ENCODE measurements at places on chromosomes 2 and 18.
A peak's percentile ranks its signal among the peaks of the same experiment; 100 is the strongest.

- no peak for DNase-seq
Measured at GRCh38 chr18:26780520-26781325, 84.8 kb downstream of the AQP4 start.

- DNase-seq, result no peak
Measured at GRCh38 chr2:71932037-71932779, 215.5 kb downstream of the CYP26B1 start.

- no peak for DNase-seq
Measured at GRCh38 chr2:55010915-55011314, 39.3 kb downstream of the RTN4 start.

DNA sequence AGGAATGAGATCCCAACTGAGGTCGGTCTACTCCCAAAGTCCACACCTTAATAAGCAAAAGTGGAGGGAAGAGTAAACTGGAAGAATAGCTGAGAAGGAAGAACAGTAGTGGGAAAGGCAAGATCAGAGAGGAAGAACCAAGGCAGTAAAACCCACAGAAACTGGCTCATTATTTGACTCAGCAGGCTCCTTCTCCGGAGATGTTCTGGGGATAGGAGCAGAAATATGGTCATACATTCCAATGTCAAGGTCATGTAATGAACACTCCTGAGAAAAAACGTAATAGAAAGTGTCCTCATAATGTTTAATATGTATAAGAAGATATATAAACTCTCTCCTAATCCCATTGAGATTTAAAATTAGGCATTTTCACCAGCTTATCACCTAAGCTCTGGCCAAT, 39.5 kb downstream of the STK39 start:
- DNase-seq, result no peak

- no peak for DNase-seq
Measured at GRCh38 chr2:200756618-200757321, 54.9 kb upstream of the BZW1 start.

GRCh38 chr2:27901234-27901633, 10.7 kb downstream of the BABAM2 start:
- no peak for DNase-seq

- DNase-seq, result no peak
Measured at GRCh38 chr2:231800493-231801091, 14.3 kb downstream of the COPS7B start.

GRCh38 chr2:156437272-156437930, 1.2 kb downstream of the GPD2 start:
- no peak for DNase-seq

DNA sequence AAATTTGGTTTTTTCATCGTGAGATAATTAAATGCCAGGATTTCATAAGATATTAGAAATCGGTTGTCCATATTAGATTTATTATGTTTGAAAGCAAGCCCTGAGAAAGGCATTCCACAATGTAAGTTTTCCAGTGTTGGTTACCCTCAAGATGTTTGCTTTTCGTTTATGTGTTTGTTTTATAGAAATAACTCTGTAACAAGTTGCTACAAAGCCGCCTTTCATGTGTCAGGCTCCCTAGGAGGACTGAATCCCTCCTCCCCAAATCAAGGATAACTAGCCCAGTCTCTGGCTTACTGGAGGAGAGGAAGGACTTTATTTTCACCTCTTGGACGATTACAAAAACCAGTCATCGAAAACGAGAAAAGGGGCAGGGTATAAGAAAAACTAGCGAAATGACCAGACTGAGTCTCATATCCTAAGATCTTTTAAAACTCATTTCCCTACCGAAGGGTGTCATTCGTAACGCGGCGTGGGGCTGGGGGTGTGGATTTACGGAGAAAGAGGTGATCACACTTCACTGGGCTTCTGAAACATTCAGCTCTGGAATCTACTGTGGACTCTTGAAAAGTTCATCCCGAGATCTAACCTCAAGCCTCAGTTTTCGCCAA, 1.0 kb upstream of the PEX13 start:
- DNase-seq, result no peak

DNA sequence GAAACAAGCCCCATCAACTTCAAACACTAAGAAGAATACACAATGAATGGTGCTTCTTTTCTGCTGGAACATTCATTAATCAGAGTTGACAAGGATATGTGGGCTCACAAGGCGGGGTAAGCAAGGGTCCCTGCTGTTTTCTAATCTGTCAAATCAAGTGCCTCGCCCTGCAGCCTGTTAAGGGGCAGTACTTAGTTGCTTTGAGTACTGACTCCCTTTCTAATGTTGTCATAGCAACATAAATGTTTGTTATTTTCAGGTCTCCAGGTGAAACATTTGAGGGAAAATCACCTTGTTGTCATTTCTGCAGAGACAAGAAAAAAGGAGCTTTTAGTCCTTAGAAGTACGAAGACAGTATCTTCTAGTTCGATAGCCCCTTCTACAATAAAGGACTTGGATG, 284.7 kb upstream of the PKDCC start:
- no peak for DNase-seq

- DNase-seq, result peak; percentile 13
Measured at GRCh38 chr2:32627441-32627813, 423 bp upstream of the TTC27 start.

GRCh38 chr18:8116341-8117005, 492.8 kb upstream of the RAB12 start:
- no peak for DNase-seq

GRCh38 chr18:50791599-50792438, 28.0 kb downstream of the MRO start:
- no peak for DNase-seq

DNA sequence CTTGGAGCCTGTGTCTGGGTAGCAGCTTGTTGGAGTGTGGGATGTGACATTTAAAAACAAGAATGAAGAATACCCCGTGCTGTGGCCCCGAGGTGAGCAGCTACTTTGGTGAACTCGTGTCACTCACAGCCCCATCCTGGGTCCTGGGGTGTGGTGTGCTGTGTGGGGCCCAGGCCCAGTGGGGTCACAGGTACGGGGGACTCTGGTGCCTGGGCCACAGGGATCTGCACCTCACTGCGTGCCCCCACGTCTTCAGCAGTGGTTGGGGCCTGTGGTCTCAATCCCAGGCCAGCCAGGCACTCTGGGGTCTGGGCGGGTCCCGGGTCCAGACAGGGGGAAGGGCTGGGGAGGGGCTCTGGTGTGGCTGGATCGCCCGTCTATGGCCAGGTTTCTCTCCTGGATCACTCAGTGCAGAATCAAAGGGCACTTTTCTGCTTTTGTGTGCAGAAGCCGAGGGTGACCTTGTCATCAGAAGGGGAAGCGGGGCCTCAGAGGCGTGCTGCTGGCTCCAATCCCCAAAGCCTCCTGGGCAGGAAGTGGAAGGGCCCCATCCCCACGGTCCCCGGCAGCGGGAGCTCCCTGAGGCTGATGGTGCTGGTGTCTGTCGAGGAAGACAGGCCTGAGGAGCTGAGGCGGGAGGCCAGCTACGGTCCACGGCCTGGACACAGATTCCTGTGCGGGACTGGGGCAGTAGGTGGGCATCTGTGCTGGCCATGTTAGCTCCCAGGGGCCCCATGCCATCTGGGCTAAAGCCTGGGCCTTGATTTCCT, 1.4 kb downstream of the GPR35 start:
- DNase-seq, result no peak
